Left kidney (tissue), 8 donors: ENCODE measurements at places on chromosomes 16 and 17. TPM values are rescaled to one million over a fixed set of nuclear protein-coding genes. Genes with fewer than 3 reads are reported as not detected.

DNA sequence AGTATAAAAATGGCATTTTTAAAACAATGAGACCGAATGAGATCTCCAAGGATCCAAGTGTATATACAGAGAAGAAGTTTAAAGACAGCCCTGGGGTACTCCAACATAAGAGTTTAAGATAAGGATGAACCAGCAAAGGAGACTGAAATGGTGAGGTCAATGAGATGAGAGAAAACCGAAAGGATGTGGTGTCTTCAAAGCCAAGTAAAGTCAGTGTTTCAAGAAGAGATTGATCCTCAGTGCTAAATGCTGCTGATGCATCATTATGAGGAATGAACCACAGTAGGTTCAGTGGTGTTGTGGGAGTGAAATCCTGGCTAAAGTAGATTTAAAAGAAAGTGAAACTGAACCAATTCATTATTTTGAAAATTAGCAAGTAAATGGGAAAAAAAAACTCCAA, 38.1 kb upstream of the NLK start:
- no peak for DNase-seq

GRCh38 chr16:23290189-23291062, 11.7 kb upstream of the SCNN1B start:
- no peak for DNase-seq

DNA sequence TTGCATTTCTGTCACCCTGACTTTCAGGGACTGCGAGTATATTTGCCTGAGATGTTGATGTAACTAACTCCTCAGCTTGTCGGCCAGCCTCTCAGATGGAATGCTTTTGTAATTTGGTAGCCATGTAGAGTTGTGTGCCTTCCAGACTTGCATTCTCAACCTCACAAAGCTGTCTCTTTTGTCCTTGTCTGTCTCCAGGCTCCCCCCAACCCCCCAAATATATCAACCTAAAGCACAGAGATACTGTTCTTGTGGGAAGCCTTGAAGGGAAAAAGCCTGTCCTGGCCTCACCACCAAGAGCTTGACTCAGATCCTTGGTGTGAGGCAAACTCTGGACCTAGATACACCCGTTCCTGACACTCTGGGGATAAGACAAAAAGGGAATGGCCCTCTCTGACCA, 18.4 kb downstream of the SAP30BP start:
- no peak for DNase-seq

DNA sequence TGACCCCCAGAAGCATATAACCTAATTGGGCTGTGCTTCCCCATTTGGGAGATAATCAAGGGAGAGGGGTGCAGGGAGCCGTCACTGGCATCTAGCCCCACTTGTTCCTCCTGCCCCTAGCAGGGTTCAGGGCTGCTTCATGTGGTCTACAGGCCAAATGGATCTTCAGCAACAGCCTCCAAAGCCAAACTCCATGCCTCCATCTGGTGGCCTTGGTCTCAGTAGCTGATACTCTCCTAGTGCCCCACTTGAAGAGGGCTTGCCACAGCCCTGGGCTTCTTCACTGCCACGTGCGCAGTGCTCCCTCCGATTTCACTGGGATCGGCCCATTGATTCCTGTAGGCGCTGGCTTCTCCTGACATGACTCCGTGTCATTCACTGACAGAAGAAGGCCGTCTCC, 24.6 kb downstream of the LYRM9 start:
- no peak for DNase-seq

DNA sequence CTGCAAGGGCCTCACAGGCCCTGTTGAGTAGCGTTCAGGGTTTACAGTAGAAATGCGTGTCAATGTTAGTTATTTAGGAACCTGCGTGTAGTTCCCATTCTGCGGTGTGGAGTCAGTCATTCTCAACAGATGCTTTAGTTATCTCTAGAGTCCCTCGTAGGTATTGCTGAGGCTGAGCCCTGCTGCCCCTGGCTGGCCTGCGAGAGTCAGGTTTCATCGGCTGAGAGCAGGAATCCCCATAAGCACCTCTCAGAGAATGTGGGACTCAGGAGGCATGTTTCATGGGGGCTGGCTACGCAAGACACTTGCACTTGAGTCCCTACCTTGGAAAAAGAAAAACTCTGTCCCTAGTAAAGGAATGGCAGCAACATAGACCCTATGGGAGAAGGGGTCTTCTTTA, 347.5 kb upstream of the ASIC2 start:
- DNase-seq: no peak

- no peak for DNase-seq
Measured at GRCh38 chr17:50347894-50348291, 2.0 kb downstream of the XYLT2 start.

DNA sequence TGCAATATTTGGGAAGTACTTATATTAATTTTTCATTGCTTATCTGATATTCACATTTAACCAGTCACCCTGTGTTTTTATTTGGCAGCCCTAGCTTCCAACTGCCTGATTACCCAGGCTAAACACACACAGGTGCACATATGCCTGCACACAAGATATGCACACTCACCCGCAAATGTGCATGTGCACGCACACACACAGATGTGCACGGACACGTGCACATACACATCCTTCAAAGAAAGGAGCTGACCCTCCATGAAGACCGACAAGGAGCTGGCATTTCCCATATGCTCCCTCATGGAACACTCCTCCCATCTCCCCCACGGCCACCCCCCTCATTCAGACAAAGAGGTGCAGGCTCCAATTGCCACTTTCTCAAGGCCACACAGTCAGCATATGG, 242.2 kb downstream of the ENGASE start:
- no peak for DNase-seq

DNA sequence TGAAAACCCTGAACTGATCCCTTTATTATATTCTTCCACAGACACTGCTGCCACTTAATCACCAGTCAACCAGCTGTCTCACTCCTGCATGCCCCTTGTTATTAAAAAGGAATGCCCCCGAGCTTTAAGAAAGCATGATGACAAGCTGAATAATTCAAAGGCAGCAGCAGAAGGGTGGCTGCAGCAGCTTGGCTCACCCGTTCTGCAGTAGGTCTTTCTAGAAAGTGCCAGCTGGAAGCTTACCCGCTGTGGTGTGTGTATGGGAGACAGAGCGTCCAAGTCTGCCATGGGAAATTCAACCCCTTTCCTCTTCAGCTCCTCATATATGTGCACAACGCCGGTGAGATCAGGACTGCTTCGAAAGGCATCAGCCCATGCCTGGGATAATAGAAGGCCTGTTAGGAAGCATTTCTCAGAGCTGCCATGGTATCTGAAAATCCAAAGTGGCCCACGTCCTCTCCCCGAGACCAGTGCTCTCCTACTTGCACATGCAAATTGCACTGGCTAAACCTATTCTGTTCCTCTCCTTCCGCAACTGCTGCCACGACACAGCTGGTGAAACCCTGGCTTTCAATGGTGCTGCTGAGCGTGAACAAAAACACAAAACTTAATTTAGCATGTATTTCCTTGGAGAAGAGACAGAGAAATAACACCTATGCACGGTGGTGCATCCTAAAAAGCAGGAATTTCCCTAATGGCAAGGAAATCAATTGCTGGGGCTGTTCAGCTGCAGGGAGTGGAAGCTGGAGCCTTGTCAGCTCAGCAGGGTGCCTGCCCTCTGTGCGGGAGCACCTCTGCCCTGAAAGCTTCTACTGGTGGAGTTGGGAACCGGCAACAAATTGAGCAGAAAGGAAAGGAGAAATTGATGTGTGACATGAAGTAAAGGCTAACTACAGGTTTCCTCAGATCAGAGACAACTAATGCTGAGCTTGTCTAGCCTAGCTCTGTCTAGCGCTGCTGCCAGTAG, 47.9 kb upstream of the SREBF1 start:
- DNase-seq: no peak

GRCh38 chr17:28997806-28998205, 8.0 kb downstream of the SEZ6 start:
- DNase-seq: no peak

DNA sequence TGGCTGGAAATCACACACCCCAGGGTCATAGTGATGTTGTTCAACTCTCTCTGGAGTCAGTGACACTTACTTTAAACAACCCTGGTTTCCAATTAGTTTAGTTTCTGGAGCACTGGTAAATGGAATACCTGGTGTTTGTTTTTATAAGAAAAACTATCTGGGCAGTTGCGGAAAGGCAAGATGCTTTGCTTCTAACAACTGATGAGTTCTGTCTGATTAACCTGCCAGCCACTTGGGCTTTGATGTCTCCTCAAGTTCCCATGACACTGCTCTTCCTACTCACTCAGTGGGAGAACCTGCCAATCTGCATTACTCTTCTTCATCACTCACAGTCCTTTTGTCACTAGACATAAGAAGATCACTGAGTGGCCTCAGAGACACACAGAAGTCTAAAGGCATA, 78.7 kb upstream of the MTMR4 start:
- peak; percentile 67 for DNase-seq

DNA sequence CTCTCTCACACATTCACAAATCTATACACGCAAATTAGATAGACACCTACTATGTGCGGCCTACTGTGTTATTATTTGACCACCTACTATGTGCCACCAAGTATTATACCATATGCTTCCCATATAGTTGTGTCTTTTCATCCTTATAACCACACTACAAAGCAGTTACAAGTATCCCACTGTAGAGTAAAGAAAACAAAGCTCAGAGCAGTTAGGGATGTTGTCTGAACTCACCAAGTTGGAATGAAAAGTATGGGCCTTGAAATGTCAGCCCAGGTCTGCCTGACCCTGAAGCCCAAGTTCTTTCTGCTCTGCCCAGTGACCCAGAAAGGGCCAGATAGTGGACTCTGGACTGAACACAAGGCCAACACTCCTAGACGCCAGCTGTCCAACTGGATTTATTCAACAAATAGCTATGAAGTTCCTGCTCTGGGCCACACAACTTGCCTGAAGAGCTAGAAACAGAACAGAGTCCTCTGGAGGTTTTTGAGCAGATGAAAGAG, 8.5 kb downstream of the KRT37 start:
- DNase-seq: no peak

- no peak for DNase-seq
Measured at GRCh38 chr17:58626905-58627304, 64.9 kb downstream of the TEX14 start.

- DNase-seq: no peak
Measured at GRCh38 chr17:71184716-71185115, 936.1 kb upstream of the SOX9 start.

DNA sequence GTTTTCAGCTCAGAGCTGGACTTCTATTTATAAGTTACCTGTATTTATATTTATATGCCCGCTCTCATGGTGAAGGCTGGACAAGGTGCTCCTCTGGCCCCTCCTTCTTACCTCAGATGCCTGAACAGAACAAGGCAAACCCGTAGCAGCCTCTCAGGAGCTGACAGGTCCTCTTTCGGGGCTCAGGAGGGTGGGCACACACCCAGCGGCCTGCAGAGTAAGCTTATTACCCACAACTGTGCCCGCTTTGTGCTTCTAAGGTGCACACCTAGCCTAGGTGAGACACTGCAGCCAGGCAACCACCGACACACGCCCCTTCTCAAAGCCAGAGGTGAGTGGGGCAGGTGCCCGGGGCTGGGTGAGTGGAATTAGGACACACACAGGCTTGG, 5.3 kb downstream of the NKIRAS2 start:
- DNase-seq: no peak

DNA sequence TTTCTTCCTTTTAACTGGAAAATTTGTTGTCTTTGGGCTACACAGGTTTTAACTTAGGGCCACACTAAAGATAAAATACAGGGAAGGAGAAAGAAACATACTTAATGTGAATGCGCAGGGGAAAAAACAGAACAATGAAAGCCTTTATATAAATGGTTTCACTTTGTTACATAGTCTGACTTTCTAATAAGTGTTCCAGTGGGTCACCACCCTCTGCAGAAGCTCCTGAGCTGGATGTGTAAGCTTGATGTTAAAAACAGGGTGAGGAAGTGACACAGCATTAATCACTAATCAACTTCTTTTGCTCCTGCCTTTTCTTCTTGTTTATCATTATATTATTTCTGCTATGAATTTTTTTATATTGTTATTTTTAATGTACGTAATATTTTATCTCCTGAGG, 445.6 kb upstream of the CA10 start:
- DNase-seq: no peak

- DNase-seq: no peak
Measured at GRCh38 chr16:733382-734207, 6.7 kb downstream of the HAGHL start.

- DNase-seq: no peak
Measured at GRCh38 chr16:56848955-56849689, 15.9 kb upstream of the SLC12A3 start.

DNA sequence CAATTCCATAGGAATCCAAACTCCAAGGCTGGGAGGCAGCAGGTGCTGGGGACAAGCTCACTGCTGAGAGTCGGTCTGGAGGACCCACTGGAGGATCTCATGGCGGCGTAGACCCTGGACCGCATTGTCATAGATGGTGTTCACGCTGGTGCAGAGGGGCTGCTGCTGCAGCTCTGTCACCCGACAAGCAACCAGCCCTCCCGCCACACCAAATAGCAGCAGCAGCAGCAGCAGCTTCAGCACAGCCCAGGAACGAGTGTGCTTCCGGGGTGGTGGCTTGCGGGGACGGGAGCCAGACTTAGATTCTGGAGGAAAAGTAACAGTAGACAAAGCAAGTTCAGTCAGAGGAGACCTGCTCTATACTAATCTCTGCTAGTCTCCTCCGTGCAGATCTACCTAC, 9.9 kb downstream of the EME1 start:
- DNase-seq: no peak

DNA sequence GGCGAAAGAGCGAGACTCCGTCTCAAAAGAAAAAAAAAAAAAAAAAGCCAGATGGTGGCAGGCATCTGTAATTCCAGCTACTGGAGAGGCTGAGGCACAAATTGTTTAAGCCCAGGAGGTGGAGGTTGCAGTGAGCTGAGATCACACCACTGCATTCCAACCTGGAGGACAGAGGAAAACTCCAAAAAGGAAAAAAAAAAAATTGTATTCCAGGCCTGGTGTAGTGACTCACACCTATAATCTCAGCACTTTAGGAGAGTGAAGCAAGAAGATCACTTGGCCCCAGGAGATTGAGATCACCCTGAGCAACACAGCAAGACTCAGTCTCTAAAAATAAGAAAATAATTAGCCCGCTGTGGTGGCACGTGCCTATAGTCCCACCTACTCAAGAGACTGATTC, 20.1 kb downstream of the HBQ1 start:
- DNase-seq: no peak

- no peak for DNase-seq
Measured at GRCh38 chr16:9378876-9379275, 287.4 kb downstream of the HAPSTR1 start.

DNA sequence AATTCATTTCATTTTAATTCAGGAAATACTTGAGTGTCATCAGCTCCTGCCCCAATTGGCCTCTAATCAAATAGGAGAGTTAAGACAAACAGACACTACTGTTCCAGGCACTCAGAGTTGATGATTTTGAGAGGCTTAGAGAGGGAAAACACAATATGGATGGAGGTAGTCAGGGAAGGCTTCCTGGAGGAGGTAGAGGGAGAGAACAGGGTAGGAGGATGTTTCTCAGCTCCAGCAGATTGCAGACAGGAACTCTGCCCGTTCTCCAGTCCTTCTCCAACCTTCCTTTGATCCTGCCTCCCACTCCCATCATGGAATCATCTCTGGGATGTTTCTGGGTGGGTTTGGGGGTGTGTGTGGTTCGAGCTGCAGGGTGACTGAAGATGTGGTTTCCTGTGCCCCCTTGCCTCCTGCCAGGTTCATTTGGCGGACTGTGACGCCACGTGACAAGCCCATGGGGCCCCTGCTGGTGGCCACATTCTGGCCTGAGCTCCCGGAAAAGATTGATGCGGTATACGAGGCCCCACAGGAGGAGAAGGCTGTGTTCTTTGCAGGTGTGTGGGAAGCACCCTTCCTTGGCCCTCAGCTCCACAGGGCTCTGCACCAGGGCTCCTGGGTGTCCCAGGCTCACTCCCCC, 12.2 kb upstream of the LPCAT2 start:
- DNase-seq: no peak

Gene ABCA3
- 6.3 TPM for polyA plus RNA-seq

Gene MAP2K6
- 23.4 TPM for polyA plus RNA-seq

Gene KRT40
- not detected for polyA plus RNA-seq

Gene SDK2
- polyA plus RNA-seq: 9.3 TPM

Gene TMEM100
- 61.9 TPM for polyA plus RNA-seq

Gene WNT9B
- 8.5 TPM for polyA plus RNA-seq

Gene IGFALS
- 1.6 TPM for polyA plus RNA-seq
